ENCODE measurements at places on chromosomes 7 and 10.

- DNase-seq, result no peak
Observed at GRCh38 chr7:70092314-70093204, 494.3 kb downstream of the AUTS2 start.

DNA sequence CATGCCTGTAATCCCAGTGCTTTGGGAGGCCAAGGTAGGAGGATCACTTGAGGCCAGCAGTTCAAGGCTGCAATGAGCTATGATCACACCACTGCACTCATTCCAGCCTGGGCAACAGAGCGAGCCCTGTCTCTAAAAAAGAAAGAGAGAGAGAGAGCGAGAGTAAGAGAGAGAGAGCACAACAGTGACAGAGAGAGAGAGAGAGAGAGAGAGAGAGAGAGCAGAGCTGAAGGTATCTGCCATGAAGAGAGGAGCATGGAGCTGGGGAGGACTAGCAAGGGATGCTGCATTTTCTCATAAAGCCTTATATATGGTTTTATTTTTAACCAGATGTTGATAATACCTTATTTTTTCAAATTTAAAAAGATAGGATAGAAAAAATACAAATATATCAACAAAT lies 84.5 kb upstream of the RNF32 start:
- DNase-seq, result no peak

DNA sequence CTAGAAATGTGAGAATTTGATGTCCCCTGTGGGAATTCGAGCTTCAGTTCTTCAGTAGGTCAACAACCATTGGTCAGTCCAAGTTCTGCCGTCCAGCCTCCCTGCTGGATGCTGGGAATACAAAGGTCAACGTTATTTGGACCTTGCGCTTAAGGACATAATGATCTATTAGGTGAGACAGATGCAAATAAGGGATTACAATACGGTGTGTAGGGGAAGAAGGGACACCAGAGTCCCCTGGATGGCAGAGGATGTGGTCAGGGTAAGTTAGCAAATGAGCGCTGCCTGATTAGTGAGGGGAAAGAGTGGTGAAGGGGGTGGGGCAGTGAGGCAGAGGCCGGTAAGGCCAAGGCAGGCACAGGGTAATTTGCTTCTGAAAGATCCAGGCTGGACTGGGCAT lies 16.2 kb downstream of the CCNY start:
- DNase-seq, result no peak

DNA sequence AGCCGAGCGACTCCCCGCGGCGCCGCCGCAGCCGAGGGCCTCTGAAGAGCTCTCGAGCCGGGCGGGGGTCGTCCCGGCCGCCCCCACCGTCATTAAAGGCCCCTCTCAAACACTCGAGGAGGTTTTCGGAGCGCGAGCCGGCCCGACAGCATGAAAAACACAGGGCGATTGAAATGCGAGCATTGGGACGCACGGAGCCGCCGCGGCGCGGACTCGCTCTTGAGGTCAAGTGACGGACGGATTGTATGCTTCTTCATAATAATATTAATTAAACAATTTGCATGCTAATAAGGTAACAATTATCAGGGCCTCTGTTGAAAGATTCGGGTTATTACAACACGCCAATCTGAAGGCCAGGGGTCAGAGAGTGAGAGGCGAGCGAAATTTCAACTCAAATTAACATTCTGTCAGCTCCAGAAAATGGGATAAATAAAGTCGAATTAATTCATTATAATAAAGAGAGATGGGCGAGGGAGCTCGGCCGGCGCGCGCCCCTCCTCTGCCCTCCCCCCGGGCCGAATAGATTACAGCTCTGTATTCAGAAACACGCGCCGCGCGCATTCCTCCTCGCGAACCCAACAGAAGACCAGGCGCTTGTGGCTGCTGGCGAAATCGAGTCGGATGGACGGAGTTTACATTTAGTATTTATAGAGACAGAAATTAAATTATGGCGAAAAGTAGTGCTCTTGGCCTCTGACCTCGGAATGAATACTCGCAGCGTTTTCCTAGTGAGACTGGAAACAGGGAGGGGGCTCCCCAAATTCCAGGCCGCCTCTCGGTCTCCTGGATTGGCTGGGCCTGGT lies 2.1 kb upstream of the UNCX start:
- no peak for DNase-seq

DNA sequence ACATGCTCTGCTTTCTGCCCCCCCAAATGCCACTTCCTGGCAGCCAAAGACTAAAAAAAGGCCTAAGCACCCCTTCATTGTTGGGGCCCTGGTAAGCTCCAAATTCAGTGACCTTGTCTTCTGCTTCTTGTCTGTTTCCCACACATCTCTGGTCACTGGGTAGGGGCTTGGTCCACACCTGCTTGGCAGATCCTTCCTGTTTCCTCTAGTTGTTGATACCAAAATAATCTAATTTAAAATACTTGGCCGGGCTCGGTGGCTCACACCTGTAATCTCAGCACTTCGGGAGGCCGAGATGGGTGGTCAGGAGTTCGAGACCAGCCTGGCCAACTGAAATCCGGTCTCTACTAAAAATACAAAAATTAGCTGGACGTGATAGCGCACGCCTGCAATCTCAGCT lies 130.6 kb downstream of the CAMK1D start:
- DNase-seq, result no peak
